ENCODE measurements at places on chromosomes 11 and 22.

DNA sequence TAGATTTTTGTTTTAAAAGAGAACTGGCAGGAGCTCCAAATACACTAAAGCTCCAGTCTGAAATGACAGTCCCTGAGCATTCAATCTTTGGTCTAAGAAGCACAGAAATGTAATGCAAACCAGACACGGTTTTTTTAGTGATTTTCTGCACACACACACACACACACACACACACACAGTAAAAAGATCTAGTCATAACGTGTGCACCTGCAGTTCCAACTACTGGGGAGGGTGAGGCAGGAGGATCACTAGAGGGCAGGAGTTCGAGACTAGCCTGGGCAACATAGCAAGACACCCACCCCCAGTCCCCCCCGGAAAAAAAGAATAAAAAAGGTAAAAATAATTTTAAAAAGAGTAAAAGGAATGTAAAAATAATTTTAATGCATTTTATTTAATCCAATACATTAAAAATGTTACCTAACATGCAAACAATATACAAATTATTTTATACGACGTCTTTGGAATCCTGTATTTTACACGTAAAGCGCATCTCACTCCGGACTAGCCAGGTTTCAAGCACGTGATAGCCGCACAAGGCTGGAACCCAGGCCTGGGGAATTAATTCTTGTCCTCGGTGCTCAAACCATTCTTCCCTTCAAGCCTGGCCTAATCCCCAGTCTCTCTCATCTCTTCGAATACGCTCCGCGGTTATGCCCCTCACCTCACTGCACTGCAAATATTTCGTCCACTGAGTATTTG, 762 bp upstream of the TBC1D22A start:
- DNase-seq = no peak

DNA sequence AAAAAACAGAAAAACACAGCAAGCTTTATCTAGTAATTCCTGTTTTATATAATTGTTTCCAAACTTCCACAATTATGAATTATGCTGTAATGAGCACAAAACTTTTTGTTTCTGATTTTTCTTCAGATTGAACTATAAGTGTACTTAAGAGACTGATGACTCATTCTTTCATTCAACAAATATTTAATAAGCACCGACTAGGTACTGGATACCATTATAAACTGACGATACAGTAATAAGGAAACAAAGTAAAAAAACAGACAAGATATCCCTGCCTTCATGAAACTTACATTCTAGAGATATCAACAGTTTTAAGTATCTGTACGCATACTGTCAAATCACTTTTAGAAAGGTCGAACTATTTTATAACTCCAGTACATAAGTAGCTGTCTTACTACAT, 78.6 kb downstream of the ME3 start:
- DNase-seq = no peak

DNA sequence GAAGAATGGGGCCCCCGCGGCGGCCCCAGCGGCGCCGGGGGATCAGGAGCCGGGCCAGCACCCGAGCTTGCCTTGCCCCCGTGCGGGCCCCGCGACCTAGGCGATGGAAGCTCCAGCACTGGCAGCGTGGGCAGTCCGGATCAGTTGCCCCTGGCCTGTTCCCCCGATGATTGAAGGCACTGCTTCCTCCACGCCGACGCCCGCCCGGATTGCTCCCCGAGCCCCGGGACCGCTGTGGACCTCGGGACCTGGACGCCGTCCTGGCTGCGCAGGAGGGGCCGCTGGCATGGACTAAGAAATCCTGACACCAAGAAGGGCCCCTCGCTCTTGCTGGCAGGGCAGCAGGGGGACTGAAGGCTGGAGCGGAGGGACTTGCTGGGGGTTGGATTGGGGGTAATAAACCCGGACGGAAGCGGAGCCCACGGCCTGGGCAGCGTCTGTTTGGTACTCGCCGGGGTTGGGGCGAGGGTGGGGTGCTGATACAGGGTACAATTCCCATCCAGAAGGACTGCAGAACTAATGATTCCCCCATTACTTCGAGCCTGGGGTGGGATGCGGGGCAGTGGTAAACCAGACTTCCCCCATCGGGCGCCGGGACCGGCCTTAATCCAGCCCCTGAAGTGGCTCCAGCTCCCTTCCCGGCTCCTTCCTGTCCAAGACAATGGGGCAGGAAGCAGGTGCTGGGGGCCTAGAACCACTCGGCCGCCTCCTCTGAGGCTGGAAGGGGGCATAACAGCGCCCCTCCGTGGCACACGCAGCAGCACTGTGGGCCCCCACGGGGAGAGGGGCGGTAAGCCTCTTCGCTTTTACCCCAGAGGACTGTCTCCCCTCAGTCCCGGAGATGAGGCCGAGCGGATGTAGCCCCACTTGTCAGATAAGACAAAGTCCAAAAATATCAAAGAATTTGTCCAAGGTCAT, 1.0 kb downstream of the CCDC85B start:
- DNase-seq = no peak

DNA sequence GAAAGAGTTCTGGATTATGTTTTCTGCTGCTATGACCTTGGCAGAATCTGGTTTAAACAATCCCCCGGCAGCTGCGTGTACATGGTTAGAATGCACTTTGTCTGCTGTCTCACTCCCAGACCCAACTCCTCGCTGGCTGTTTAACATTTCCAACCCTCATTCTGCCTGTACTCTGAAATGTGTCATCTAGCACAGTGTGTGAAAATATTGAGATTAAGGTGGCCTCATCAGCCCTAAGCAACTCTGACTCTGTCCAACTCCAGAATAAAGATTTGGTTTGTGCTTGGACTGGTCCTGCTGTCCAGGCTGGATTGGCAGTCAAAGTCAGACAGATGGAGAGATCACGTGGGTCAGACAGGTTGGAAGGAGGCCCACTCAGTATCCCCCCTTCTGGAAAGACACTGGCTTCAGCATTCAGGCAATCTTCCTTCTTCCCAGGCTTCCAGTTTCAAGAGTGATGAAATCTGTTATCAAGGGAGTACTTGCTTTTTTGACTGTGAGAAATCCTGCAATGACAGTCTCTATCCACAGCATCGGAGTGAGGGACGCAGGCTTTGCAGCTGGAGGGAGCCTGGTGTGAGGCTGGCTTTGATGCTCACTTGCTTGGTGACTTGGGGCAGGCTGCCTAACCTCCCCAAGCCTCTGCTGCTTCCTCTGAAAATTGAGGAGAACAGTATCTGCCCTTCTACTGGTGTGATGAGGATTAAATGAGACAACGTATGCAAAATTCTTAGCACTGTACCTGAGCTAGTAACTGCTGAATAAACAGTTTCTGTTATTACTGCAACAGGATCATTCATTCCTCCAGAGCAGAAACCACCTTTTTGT, 29.8 kb downstream of the ABTB2 start:
- no peak for DNase-seq

DNA sequence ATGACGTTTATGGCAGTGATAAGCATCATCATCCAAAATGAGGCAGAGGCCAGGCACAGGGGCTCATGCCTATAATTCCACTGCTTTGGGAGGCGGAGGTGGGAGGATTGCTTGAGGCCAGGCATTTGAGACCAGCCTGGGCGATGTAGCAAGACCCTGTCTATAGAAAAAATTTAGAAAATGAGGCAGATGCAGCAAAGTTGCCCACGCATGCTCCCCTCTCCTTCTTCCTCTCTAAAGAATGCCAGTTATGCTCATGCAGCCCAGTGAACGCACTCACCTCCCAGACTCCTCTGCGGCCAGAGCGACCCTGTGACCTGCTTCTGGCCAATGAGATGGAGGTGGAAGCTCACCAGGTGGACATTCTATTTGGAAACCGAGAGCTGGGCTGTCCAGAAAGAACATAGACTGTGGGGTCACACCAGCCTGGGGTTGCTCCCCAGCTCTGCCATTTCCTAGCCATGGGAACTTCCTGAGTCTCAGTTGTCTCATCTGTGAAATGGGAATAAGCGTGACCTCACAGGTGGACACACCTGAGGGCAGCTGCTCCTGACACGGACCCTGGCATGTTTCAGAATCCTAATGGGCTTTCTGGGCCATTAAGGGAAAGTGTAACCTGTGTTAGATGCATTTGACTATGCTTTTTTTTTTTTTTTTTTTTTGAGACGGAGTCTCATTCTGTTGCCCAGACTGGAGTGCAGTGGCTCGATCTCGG, 44.9 kb downstream of the MCM5 start:
- DNase-seq = no peak

DNA sequence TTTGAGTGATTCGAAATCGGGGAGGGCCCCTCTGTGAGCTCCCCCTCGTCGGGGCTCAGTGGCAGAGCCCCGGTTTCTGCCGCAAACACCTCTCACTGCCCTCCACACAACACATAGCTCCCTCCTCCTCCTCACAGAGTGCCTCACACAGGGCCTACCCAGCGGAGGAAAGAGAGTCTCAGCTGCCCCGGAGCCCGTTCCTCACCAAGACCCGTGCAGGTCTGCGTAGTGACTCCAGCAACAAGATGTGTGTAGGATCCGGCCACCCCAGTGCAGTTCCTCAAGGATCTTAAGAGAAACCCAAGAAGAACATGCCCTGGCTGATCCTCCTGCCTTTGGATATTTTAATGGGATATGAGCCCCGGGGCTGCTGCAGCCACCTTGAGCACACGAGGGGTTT, 238.4 kb downstream of the BRD1 start:
- no peak for DNase-seq

GRCh38 chr11:38332046-38332445, 1734.0 kb upstream of the RAG2 start:
- no peak for DNase-seq

GRCh38 chr11:88013508-88014065, 161.7 kb downstream of the RAB38 start:
- DNase-seq = no peak

DNA sequence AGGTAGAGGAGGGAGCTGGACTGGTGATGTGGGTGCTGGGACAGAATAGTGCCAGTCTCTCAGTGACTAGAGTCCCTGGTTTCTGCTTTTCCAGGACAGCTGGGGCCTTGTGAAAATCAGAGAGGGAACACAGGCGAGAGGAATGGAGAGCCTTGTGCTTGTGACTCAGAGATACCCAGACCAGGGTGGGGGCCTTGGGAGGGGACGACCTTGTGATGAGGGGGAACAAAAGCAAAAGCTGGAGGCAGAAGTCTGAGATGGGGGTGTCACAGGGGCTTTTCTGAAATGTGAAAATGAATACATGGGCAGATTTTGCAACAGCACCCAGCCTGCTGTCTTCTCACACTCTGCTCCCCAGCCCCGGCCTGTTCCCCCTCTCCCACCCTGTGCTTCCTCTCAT, 3.4 kb upstream of the NR1H3 start:
- no peak for DNase-seq

DNA sequence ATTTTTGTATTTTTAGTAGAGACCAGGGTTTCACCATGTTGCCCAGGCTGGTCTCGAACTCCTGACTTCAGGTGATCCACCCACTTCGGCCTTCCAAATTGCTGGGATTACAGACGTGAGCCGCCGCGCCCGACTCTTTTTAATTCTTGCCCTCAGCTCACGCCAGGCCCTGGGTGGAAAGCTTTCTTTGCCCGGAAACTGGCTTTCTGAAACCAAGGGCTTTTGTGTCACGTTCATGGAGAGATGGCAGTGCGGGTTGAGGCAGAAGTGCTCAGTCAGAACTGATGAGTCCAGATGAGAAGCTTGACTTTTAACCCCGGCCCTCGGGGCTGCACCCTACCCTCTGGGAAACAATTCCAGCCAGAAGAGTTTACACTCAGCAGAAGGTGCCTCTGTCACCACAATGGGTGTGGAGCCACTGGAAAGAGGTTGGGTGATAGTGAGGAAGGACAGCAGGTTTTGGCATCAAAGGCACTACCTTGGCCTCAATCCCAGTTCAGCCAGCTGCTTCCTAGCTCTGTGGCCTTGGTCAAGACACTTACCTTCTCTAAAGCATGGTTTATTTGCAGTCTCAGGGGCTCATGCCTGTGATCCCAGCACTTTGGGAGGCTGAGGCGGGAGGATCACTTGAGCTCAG, 890 bp upstream of the ARFGAP3 start:
- no peak for DNase-seq

DNA sequence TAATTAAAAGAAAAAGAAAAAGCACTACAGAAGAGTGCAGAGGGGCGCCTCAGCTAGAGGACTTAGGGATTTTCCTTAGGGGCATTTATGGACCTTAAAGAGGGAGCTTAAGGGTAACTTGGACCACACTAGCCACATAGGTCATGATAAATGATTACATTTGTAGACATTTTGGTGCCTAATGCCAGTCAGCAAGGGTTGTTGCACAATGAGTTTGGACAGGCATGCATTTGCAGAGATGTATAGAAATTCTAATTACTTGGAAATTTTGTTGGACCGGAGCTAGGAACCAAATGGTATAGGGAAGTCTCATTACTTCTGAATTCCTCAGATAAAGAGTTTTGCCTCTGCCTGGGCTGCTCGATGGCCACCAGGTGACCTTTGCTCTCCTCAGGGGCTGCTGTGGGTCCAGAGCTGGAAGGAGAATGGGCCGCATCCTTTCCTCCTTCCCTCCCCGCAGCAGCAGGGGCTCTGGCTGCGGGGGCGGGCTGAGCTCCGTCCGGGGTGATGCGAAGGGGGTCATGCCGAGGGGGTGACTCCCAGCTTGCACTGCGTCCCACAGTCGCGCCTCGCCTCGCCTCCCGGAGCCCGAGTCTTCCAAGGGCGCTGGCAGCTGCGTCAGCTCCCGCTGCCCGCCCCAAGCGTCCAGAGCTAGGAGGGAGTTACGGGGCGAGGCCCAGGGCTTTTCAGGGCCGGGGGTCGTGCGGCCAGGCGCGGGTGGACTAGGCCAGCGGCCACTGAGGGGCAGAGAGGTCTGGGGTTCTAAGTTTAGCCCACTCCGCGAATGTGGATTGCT, 20.3 kb upstream of the MALAT1 start:
- no peak for DNase-seq

- DNase-seq = peak; percentile 69
Observed at GRCh38 chr11:119741369-119742262, 12.6 kb upstream of the NECTIN1 start.

DNA sequence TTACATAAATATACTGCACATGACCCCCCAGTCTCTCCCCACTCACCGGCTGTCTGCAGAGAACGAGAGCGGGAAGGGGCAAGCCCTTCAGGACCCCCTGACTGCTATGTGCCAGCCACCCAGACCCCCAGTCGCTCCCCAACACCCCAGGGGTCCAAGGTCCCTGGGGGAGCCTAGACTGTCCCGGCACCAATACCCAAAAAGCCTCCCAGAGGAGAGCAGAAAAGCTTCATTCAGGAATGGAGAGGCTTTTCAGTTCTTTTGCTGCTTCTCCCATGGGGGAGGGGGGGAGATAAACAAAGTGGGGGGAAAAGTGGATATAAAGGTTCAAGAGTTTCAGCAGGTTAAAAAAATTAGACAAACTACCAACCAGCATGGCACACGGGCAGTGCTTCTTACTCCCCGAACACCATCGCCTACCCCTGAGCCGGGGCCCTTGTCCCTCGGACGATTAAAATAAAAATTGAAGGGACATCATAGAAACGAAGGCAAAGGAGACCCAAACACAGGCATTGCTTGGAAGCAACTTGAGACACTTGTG, 1.3 kb downstream of the CSNK1E start:
- no peak for DNase-seq

DNA sequence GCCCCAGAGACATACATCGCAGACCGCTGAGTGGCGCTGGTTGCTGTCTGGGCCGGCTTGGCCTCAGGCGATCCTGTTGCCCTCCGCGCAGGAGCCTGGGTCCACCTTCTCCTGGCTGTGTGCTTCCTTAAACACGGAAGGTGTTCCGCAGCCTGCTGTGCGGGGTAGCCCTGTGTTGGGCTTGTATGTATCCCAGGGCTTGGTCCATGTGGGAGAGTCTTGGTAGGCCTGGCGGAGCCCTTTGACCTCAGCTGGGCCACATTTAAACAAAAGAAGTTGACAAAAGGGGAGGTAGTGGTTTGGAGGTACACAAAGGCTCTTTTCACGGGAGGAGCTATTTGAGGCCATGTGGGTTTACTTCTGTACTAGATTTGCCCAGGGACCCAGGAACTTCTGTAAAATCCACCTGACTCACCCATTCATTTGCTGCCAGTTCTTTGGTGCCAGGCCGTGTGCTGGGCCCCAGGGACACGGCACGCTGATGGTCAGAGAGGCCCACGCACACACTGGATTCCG, 11.0 kb upstream of the GRAMD4 start:
- DNase-seq = no peak
